ENCODE measurements at places on chromosomes 11 and 22. TPM values are rescaled to one million over a fixed set of nuclear protein-coding genes. Genes with fewer than 3 reads are reported as not detected.

Gene SUSD2
- 0.07 TPM for total RNA-seq

GRCh38 chr22:45580726-45581381 is 78.2 kb downstream of the FBLN1 start:
- DNase-seq = no peak

Gene OR8D4
- not detected for total RNA-seq

GRCh38 chr11:128548649-128549255 is 38.6 kb downstream of the ETS1 start:
- DNase-seq = no peak

All from epithelial cell of proximal tubule (primary cell).